ENCODE measurements at places on chromosomes 2 and 18. TPM values are rescaled to one million over a fixed set of nuclear protein-coding genes. Genes with fewer than 3 reads are reported as not detected.

- no peak for DNase-seq
Observed at GRCh38 chr2:124318913-124319312, 293.8 kb downstream of the CNTNAP5 start.

Gene RUFY4
- not detected for total RNA-seq

Gene QPCT
- 0.78 TPM for total RNA-seq

DNA sequence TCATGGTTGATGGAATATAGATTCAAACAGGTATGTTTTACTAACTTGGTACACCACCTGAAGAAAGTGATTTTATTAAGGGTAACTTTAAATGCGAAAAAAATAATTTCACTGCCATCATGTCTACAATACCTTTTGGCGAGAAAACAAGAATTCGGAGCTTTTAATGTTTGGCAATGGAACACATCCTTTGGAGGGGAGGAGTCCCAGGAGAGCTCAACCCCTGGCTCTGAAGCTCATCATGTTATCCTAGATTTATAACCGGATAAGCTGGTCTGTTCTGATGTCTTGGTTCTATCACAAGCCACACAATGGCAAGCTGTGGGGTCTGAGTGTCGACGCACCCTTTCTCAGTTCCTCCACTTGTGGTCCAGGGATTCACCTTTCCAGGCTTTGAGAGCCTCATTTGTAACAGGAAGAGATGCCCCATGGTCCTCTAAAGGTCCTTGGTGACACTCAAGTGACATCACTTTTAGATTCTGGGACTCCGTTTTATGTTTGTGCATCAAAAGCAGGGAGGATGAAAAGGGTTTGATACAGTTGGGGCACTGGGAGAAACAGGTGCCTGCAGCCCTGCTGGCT lies 172.7 kb downstream of the BCL2 start:
- no peak for DNase-seq

Gene IL1RL1
- total RNA-seq = 0.99 TPM

DNA sequence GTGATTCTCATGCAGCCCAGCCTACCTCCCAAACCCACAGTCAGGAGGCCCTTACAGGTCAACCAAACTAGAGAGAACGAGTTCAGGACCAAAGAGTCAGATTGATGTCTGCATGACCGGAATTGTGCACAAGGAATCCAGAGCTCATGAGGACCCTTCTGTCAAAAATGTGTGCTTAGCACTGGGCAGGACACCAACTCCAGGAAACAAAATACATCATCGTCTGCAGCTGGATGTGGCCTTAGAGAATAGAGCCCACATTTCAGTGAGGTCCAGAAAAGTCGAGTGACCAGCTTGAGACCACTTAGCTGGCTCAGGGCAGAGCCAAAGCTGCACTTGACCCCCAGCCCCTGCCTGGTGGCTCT lies 3.2 kb downstream of the TNS1 start:
- DNase-seq = no peak

DNA sequence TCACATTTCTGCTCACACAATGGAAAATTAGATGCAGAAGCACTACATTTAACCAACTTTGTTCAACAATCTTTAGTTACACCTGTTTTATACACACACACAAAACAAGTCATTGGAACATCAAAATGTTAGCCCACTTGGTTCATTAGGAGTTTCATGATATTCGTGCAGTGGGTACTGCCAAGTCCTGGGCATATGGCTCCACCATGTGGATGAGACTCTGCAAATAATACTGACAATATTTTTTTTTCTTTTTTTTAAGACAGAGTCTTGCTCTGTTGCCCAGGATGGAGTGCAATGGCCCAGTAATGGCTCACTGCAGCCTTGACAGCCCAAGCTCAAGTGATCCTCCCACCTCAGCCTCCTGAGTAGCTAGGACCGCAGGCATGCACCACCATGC lies 34.5 kb upstream of the GRB14 start:
- DNase-seq = no peak

Gene BMP10
- total RNA-seq = not detected

DNA sequence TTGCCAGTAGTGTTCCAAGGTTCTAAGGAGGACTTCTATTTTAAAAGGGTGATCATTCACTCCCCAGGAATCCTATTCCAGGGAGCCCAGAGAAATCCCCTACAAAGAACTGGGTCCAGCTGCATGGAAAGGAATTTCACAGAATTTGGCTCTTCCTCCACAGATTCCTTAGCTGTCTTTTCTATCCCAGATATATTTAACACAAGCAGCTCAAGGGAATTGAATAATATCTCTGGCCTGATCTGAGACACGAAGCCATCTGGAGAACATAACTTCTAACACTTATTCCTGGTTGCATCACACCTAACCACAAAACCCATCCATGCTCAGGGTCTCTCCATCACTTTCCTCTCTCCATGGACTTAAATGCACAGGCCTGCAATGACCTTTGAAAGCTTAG lies 306.7 kb upstream of the ACVR2A start:
- no peak for DNase-seq

DNA sequence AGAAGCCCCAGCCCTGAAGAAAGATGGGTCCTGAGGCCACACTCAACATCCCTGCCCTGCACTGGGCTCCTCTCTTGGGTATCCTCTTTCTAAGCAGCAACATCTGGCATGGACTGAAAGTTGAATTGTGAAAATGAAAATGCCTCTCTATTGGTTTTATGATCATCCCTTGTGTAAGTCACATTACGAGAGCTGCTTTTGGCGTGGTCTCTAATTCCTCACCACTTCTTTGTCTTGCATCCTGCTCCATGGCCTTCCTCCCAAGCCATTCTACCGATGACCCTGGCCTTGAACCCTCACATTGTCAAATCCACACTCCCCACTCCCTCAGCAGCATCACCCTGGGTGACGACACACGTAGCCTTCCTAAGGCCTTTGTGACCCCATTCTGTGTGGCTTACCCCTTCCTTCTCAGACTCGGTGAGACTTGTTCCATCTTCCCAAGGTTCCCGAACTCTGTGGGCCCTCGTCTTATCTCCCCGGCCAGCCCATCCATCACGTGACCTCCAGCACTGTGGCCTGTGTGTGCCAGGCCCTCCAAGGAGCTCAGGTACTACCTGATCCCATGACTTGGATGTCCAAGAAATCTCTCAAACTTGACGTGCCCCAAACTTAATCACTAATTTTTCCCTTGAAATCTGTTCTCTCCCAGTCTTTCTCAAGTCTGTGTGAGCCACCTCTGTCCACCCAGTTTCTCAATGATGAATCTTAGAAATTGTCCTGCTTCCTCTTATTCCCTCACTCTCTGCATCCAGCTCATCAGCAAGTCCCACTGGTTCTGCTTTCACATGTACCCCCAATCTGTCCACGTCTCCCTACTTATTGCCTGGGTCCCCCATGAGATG lies 194.7 kb upstream of the HS6ST1 start:
- no peak for DNase-seq

Gene CERKL
- not detected for total RNA-seq

GRCh38 chr2:235806986-235807750 lies 313.3 kb downstream of the AGAP1 start:
- no peak for DNase-seq

DNA sequence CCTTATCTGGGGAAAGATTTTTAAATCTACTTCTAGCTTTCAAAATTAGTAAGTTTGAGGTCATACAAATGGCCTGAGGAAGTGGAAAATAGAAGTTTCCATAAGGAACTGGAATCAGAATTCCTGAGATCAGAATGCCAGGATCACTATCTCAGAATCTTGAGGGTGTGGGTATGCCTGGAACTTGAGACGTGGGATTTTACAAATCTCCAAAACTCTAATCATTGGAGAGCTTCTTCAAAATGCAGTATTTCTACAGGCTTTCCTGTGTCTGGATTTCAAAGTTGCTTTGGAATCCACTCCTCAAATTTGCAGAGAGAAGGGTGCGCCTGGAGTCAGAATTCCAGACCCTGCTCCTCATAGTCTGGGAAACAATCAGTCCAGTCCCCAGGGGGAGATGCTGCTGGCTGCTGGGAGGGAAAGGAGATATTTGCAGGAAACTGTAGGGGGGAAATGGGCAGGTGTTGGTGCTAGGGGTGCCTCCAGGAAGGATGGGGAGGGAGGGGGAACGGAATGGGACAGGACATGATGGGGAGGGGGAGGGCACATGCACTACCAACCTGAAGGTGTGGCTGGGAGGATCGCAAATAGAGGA lies 31.0 kb upstream of the CATIP start:
- DNase-seq = no peak

DNA sequence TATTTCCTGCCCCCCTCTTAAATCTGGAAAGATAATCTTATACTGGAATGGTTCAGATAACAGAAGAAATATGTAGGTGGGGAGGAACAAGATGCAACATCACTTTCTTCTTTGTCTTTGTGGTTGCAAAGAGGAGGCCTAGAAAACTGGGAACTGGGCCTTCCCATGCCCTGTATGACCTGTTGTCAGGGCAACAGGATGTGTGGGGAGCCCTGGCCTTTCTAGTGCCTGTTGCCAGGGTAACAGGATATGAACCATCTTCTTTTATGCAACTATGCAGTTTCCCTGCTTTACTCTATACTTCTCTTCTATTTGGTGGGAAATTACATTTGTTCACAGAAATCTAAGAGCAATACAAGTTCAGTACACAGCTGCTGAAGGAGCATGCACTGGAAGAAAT lies 79.8 kb upstream of the PDE1A start:
- no peak for DNase-seq

DNA sequence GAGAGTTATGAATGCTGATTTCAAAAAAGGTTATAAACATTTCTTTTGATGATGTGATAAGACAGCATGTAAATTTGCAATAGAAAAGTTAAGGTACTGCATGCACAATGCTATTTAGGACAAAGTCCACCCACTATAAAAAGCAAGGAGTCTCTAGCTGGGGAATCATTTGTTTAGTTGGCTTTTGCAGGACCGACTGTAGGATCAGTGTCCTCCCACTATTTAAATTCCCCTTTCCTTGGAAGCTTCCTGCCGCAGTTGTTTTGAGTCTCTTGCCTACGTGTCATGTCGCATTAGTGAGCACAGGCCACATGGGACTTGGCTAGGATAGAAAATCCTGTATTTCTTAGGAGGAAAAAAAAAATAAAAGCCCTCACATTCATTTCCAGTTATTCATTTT lies 13.1 kb downstream of the QPCT start:
- DNase-seq = no peak

DNA sequence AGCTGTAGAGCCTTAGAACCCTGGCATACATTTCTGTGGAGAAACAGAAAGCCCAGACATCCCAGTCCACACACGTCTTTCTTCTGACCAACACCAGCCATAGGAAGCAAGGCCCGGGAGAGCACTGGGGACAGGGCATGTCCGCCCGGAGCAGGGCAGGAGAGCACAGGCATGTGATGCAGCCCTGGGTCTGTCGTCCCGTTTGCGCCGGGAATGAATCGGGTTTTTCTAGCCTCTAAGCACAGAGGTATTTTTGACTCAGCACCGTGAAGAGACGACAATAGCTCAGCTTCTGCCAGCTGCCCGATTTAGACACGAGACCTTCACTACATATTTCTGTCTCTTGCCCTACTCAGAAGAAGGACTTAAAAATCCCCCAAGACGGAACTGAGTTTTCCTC lies 7.3 kb upstream of the AMMECR1L start:
- no peak for DNase-seq

Gene LDLRAD4
- 120 TPM for total RNA-seq

DNA sequence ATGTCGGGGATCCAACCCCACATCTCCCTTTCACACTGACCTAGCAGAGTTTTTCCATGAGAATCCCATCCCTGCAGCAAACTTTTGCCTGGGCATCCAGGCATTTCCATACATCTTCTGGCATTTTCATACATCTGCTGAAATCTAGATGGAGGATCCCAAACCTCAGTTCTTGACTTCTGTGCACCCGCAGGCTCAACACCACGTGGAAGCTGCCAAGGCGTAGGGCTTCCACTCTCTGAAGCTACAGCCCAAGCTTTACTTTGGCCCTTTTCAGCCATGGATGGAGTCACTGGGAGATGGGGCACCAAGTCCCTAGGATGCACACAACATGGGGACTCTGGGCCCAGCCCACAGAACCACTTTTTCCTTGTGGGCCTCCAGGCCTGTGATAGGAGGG lies 32.2 kb upstream of the TEX51 start:
- DNase-seq = no peak

- no peak for DNase-seq
Observed at GRCh38 chr2:98346311-98347236, at the start of gene CNGA3. Gene CNGA3, plus strand, starts transcription at chr2:98346456. Its CDS starts 23,520 bp downstream, at chr2:98369976.
